ENCODE measurements at places on chromosomes 3 and 15.

GRCh38 chr3:127409421-127410136 is 121.7 kb upstream of the PRR20G start:
- no peak for DNase-seq

GRCh38 chr3:63354160-63354559 is 76.1 kb downstream of the SYNPR start:
- DNase-seq = no peak

GRCh38 chr3:195263925-195264600 is 6.9 kb downstream of the XXYLT1 start:
- DNase-seq = no peak

GRCh38 chr3:71478568-71478967 is 105.0 kb downstream of the FOXP1 start:
- DNase-seq = no peak

GRCh38 chr3:193982258-193982659 is 153.7 kb upstream of the HES1 start:
- peak; percentile 86 for DNase-seq

GRCh38 chr15:38176155-38176554 is 76.5 kb upstream of the SPRED1 start:
- DNase-seq = peak; percentile 58

DNA sequence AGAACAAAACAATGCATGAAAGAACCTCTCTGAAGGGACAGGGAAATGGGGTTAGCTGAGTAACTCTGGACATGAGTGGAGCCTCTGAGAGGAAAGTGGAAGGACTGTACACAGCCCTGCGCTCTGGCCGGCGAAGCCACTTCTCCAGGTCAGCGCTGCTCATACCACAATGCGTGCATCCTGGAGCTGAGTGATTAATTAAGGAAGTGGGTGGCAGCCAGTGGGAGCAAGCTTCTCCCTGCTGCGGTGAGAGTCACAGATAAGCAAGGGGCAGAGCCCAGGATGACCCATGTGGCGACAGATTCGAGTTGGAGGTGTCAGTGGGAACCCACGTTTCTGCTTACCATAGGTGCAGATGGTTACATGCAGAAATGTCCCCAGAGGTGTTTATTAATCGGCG is 48.0 kb downstream of the KLF15 start:
- no peak for DNase-seq

- DNase-seq = no peak
Observed at GRCh38 chr15:82933576-82933975, 18.9 kb downstream of the HOMER2 start.

DNA sequence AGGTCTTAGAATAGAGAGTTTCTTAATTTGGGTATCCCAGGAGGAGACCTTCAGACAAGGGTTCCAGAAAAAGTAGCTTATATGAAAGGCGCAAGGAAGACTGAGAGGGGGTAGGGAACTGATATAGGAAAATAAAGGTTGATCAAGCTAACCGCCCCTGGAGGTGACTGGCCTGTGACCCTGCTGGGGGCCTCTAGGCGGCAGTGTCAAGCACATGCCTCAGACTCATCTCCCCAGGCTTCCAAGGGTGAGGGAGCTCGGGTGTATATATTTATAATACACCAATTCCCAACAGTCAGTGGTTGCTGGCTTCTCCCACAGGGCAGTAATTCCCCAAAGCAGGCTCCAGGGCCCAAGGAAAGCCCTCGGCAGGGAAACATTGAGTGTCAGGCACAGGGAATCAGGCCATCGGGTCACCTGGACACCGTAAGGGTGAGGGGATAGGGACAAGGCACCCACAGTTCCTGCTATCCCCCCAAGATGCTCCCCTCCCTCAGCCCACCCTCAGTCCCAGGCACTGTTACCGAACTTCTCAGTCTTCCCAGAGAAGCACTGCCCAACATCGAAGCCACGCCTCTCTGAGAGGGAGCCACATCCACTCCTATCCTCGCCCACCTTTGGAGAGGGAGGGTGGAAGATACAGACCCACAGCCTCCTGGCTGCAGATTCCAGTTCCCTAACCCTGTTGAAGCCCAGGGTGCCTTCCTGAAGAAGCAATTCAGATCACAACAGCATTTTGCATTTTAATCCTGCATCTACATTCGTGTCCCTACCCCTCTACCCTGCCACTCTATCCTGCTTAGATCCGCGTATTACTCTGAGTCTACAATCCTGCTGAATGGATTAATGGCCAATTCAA is 19.5 kb upstream of the CAV3 start:
- DNase-seq = no peak

DNA sequence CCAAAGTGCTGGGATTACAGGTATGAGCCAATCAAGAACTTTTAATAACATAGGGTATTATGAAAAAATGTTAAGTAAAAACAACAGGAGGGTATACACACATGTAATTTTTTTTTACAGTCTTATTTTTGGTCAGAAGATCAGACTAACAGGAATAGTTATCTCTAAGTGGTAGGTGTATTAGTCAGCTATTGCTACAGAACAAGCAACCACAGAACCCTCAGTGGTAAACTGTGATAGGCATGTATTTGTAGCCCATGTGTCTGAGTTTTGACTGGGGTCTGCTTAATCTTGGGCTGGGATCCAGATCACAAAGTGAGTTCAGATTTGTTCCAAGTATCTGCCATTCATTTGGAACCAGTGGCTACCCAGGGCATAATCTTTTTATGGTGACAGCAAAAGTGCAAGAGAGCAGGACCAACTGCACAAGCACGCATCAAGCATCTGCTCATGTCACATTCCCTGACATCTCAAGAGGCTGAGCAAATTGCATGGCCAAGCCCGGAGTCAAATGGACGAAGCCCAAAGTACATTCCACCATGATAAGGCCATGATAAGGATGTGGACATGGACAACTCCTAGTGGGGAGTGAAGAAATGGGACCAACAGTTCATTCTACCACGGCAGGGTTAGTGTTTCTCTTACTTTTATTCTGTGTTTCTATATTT is 3.0 kb upstream of the IL5RA start:
- no peak for DNase-seq

DNA sequence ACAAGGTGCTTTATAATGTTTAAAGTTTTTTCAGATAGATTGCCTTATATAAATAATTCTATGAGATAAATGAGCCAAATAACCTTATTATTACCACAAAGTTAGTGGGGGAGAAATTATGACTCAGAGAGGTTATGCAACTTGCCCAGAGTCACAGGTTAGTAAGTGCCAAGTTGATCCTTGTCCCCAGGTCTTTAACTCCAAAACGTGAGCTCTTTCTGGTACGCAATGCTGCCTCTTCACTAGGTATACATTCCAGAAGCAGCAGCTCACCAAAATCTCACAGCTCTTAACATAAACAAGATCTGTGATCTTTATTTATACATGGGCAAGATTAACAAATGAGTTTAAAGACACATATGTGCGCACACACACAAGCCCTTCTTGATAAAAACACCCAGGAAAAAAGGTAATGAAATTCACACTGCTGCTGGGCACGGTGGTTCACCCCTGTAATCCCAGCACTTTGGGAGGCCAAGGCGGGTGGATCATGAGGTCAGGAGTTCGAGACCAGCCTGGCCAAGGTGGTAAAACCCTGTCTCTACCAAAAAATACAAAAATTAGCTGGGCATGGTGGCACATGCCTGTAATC is 59.8 kb upstream of the NR2F2 start:
- DNase-seq = peak; percentile 33

DNA sequence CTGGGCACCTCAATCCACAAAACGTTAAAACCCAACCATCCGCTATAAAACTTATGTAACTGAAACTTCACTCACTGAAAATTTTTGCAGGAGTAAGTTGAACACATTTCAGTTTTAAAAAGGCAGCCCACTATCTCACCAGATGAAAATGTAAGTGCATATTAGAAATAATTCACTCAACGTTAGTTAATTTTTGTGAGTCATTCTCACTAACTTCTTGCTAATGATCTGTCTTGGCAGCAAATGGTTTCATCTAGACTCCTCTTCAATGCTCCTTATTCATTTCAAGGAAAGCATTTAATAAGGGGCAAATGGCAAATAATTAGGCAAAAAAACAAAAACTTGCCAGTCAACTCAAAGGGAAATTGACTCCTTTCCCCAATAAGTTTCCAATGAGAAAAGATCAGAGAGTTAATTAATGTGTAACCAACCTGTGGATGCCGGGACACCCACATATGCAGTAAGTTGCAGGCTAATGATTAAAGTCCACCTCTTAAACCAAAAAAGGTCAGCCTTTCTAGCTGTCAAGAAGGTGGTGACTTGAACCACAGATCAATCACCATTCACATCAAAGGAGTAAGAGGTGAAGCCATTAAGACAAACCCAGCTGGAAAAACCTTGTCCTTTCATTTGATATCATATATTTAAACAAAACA is 22.9 kb upstream of the PRICKLE2 start:
- DNase-seq = no peak

- DNase-seq = no peak
Observed at GRCh38 chr3:45993421-45994027, 2.1 kb downstream of the FYCO1 start.

DNA sequence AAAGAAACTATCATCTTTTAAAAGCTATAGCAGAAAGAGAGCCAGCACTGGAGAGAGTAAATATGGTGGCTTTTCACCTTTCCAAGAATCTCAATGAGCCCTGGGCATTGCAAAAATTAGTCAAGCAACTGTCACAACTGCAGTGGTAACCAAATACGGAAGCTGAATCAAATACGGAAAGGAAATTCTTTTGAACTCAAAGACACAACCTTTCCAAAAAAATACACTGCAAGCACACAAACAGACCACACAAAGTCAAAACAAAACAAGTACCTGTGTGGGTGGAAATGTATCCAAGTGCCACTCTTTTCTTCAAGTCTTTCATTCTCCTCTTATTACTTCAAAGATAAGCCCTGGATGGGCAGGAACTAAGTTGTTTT is 17.6 kb downstream of the VGLL4 start:
- DNase-seq = no peak

DNA sequence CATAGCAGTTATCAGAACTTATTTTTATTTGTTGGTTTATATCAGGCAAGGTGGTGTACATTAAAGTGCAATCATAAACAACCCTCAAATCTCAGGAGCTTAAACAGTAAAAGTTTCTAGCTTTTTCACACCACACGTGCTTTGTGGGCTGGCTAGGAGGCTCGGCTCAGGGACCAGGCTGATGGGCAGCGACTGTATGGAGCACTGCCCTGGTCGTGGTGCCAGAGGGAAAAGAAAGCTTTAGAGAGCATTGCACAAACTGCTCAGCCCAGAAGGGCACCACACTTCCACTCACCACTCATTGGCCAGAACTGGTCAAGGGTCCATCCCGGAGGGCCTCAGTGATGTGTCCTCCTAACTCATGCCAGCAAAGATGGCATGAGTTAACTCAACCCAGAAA is 123.2 kb downstream of the AQP9 start:
- no peak for DNase-seq

DNA sequence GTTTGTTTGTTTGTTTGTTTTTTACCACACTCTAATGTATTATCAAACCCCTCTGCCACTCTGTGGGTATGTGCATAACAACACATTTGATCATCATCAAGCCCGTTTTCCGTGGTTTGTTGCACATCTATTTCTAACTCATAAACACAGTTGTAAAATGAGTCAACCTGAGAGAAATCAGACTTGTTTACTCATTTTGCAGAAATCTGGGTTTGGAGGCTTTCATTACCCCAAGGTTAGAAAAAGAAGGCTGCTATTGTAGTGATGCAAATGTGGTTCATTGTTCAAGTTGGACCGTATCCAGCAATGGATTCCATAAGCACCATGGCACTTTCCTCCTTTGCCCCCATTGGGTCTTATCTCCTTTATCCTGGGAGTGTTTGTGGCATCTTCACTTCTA is 353.2 kb upstream of the SOX2 start:
- DNase-seq = no peak

DNA sequence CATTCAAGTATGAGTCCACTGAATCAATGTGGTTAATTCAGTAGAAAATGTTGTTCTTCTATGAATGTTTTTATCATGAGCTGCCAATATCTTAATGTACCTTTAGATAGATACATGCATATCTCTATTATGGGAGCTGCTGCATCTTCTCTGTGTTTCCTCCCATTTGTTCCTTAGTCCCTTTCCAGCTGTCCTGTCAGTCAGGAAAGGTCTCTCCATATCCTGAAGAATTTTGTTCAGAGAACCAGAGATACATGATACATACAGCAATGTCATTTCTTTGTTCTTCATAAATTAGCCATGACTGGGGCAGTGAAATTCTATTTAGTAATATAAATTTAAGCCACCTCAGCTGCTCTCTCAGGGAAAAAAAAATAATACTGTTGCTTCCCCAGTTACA is 103.7 kb downstream of the P3H2 start:
- DNase-seq = no peak

DNA sequence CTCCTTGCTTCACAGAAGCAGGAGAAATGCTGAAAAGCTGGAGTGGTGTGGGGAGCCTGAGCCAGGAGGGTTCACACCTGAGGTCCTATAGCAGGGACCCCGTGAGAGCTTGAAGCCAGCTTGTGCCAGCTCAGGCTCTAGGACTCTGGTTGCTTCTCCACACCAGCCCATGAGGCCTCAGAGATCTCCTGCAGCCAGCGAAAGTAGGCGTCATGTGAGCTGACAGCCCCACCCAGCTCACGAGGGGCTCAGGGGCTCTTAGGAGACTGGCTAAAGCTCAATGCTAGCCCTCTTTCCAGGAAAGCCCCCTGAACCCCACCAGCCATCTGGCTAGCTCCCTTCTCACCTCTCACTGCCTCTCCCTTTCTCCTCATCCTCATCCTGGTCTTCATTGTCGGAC is 16.9 kb upstream of the CPEB1 start:
- DNase-seq = no peak

GRCh38 chr3:84961521-84962255 is 2.9 kb downstream of the CADM2 start:
- DNase-seq = no peak

DNA sequence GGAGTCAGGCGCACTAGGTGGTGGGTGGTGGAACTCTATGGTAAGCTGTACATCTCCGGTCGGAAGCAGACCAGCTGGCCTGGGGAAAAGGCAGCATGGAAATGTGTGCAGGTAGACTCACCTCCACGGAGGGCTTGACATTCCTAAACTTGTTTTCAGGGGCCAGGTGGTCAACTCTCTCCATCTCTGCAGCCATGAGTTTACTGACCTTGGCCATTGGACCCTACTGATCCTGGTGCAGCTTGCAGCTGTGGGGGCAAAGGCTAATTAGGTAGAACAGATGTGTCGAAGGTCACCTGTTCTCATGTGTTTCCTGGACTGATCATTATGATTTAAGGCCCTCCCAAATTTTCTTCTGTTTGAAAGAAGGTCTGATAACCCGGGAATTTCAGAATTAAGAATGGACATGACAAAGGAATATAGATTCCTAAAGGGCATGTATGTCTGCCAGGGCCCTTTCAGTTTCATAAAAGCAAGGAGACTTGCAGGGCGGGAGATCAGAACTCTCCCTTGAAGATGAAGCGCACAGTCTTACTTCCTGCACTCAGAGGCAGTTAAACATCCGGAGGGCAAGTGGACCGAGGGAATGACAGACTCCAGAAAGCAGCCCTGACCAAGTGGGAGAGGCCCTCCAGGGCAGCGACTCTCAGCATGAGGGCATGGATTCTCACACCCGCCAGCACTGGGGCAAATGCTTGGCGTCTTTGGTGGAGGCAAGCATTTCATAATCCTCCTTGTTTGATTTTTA is 56.1 kb upstream of the CMTM7 start:
- DNase-seq = no peak

DNA sequence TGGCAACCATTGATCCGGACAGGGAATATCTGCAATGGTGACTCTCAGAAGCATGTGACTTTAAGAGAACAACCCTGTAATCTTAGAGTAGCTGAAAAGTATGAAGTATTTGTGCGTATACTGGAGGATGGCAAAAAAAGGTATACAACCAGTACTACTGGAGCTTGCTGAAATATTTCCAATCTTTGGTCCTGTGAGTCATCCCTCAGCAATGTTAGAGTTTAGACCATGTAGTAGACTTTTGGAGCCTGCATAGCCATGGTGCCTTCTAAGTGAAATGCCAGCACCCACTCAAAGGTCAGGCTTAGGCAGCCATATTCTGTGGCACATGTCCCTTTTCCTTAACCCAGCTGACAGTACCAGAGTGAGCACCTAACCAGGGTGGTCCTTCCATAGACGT is 429.4 kb downstream of the NTRK3 start:
- peak; percentile 12 for DNase-seq

Measured in AG10803 (cell line).